ENCODE measurements at places on chromosomes 5 and 9. TPM values are rescaled to one million over a fixed set of nuclear protein-coding genes. Genes with fewer than 3 reads are reported as not detected.

DNA sequence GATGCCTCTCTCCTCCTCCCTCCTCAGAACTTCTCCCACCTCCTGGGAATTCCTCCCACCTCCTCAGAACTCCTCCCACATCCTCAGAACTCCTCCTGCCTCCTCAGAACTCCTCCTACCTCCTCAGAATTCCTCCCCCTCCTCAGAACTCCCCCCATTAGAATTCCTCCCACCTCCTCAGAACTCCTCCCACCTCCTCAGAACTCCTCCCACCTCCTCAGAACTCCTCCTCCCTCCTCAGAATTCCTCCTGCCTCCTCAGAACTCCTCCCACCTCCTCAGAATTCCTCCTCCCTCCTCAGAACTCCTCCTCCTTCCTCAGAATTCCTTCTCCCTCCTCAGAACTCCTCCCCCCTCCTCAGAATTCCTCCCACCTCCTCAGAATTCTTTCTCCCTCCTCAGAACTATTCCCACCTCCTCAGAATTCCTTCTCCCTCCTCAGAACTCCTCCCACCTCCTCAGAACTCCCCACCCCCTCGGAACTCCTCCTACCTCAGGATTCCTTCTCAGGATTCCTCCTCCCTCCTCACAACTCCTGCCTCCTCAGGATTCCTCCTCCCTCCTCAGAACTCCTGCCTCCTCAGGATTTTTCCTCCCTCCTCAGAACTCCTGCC is 23.9 kb downstream of the SLC46A2 start:
- no peak for DNase-seq

The RNF183 gene
- not detected for total RNA-seq

GRCh38 chr5:173192561-173192960 is 42.4 kb downstream of the NKX2-5 start:
- DNase-seq: no peak

DNA sequence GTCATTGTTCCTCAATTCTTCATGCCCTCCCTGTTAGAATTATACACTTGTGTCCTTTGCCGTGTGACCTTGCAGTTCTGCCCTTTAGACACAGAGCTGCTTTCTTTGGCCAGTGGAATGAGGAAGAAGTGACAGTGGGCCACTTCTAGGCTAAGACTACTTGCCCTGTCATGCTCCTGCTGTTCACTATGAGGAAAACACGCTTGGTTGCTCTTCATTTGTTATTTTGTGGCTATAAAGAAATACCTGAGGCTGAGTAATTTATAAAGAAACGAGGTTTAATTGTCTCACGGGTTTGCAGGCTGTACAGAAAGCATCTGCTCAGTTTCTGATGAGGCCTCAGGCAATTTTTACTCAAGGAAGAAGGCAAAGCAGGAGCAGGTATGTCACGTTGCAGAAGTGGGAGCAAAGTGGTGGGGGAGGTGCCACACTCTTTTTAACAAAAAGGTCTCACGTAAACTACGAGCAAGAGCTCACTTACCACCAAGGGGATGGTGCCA is 279.1 kb upstream of the DMAC1 start:
- DNase-seq: no peak

The DBH gene
- total RNA-seq: not detected

- DNase-seq: no peak
These were observed 302.5 kb downstream of the TENT4A start for GRCh38 chr5:7015586-7016256.

The PLAC8L1 gene
- not detected for total RNA-seq
